ENCODE measurements at places on chromosomes 5 and 9.

DNA sequence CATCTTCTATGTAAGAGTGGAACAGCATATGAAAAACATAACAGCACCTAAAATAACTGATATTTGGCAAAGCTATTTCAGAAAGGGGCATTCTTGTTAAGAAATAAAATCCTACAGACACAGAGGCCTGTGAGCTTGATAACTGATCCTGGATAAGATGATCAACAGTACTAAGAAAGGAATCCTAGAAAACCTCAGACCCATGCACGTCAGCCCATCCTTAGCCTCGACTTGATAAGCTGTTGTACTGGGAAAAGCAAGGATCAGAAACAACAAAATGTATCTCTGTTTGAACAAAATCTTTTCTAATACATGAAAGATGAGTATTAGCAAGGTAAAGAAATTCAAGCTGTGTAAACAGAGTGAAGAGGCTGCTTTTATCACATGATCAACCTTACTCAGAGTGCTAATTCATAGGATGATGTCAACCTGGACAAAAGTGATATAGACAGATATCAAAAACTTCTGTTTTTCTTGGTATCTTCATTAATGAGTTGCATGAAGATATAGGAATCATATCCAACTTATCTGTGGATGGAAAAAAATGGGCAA is 15.2 kb downstream of the LIFR start:
- H3K36me3 ChIP-seq: no peaks in the 10 kb centered on the region
- H3K27ac ChIP-seq: peak overlapping the region; percentile 3
- H3K4me3 ChIP-seq: no peak overlapping the region
- H3K4me1 ChIP-seq: peaks cover 45% of the 10 kb centered on the region

DNA sequence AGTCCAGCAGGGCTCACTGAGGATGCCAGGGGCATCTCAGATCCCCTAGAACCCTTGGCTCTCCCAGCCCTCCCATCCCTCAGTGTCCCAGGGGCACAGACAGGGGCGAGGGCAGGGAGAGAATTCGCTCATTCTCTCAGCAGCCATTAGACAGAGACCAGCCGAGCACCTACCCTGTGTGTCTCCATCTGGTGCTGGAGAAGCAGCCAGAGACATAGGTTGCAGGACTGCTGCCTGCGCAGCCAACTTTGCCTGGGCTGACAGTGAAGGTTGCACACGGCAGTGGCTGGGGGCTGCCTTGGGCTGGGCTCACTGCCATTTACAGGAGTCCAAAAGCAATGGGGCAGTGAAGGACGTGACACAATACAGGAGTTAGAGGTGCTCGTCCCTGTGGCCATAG is 60.9 kb downstream of the OLFM1 start:
- no peak for DNase-seq
- no peak overlapping the region for H3K27ac ChIP-seq
- no peak overlapping the region for H3K4me3 ChIP-seq
- H3K4me1 ChIP-seq: no peaks in the 10 kb centered on the region

DNA sequence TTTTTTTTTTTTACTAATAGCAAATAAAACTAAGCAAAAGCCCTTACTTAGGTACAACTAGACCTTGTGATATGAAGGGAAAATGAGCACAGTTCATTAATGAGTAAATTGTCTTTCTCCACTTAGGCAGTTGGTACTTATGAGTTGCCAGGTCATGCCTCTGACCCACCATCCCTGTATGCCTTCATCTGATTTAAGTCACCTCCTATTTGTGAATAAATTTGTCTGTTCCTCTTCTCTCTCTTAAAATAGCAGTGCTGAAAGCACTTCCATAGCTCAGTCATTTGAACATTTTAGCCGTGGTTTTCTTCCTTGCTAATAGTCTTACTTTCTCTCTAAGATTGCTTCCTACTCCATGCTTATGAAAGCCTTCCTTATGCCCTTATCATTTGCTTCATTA is 61.4 kb downstream of the SLC44A1 start:
- no peak overlapping the region for H3K4me3 ChIP-seq
- H3K27ac ChIP-seq: no peak overlapping the region
- H3K36me3 ChIP-seq: no peaks in the 10 kb centered on the region
- H3K27me3 ChIP-seq: no peaks in the 10 kb centered on the region

- no peaks in the 10 kb centered on the region for H3K4me1 ChIP-seq
- no peaks in the 10 kb centered on the region for H3K27me3 ChIP-seq
- DNase-seq: no peak
- H3K4me3 ChIP-seq: no peak overlapping the region
Measured at GRCh38 chr9:112103405-112103804, 71.7 kb downstream of the SUSD1 start.
